ENCODE measurements at places on chromosomes 7 and 10.

- peak; percentile 55 for DNase-seq
These were observed 43.7 kb downstream of the CPVL start for GRCh38 chr7:29102558-29103151.

DNA sequence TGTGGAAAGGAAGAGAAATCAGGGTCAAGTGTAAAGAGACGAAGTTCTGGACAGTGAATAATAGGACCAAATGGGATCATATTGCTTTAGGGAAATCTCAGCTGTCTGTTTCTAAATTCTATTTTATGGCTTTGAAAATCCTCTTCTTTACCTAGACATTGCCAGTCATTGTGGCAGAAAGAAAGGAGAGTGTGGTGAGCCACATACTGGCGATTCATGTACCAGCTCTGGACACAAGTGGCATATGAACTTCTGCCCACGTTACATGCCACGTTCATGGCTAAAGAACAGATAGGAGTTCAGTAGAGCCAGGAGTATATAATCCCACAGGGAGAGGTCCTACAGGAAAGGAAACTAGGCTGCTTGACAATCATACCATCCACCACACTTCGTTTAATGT, 28.0 kb downstream of the STARD3NL start:
- DNase-seq = no peak

- no peak for DNase-seq
These were observed 5.7 kb downstream of the ANKRD1 start for GRCh38 chr10:90914992-90915765.

- peak; percentile 13 for DNase-seq
These were observed 874 bp upstream of the BAMBI start for GRCh38 chr10:28676326-28676967.

DNA sequence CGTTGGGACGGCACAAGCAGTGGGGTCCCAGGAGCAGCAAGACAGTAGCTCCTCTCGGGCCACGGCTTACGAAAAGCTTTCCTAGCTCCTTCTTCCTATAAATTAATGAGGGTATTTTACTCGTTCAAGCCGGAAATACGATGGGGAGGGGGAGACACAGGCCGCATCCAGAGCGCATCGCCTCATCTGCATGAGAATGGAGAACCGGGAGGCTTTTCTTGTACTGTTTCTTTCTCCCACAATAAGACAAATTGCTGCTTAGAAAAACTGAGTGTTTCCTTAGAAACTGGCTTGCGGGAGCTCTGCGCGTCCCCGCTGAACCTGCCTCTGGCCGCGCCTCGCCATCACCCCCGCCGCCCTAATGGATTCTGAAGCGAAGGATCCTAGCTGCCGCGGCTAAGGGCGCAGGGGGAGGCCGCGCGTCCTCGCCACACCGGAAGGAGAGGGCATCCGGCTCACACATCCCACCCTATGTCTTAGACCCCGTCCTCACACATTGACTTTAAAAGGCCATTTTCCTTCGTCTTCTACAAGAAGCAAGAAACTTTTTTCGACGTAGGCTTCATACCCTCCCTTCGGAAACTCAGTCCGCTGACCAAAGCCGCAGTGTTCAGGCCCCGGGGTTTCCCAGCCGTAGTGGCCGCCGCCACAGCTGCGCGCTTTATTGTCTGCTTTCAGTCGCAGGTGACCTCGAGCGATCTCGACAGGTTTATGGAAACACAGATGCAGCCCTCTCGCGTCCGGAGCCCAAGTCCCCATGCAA, 8.8 kb downstream of the NXPH1 start:
- no peak for DNase-seq

GRCh38 chr7:98119256-98119918, 12.7 kb downstream of the LMTK2 start:
- no peak for DNase-seq

DNA sequence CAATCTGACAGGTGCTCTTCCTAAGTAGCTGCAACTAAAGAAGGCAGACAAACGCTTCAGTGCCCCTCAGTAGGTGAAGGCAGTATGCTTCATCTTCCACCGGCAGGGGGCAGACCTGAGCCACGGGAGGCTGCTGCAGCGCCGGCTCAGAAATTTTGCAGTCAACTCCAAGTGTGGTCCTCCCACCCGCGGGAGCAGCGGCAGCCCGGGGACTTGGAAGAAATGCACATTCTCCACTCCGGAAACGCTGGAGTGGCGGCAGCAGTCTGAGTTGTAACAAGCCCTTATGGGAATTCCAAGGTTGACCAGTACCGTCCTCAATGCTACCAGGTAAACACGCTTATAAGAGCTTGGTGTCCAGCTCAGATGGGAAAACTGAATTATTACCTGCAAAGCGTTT, 3.4 kb downstream of the IGFBP3 start:
- DNase-seq = peak; percentile 76

DNA sequence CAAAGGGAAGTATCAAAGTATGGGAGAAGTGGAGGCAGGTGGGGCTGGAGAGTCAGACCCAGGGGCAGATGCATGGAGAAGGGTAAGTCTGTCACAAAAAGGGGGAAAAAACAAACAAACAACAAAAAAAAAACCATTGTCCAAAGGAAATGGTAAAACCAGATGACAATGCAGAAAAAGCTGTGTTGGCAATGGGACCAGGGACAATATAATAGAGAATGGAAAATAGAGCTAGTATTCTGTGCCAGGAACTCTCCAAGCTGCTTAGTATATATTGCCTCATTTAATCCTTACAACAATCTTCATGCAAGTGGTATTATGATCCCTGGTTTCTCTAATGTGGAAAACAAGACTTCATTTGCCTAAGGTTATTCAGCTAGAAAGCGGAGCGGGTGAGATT, 13.1 kb upstream of the KDM7A start:
- no peak for DNase-seq

GRCh38 chr7:36995776-36996175, 271.5 kb upstream of the AOAH start:
- no peak for DNase-seq

GRCh38 chr7:136070736-136071505, 93.8 kb upstream of the MTPN start:
- no peak for DNase-seq

GRCh38 chr10:102660888-102661657, 16.8 kb downstream of the TRIM8 start:
- DNase-seq = peak; percentile 58

DNA sequence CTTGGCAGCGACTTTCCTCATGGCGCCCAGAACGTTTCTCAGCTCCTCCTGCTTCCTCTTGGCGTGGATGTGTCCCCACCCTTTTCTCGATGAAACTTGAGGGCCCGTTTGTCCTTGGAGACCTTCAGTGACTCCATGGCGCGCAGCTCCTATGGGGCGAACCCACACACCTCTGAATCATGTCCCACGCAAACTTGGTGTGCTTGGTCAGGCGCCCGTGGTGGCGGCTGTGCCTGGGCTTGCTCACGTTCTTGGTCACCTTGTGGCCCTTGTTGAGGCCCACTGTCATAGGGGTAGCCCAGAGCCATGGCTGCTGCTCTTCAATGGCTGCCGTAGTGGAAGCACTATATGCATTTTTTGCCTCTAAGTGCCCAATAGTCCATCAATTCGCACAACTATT, 117.5 kb upstream of the FOXP2 start:
- DNase-seq = no peak

GRCh38 chr7:70392256-70392876, 739.6 kb upstream of the GALNT17 start:
- no peak for DNase-seq

DNA sequence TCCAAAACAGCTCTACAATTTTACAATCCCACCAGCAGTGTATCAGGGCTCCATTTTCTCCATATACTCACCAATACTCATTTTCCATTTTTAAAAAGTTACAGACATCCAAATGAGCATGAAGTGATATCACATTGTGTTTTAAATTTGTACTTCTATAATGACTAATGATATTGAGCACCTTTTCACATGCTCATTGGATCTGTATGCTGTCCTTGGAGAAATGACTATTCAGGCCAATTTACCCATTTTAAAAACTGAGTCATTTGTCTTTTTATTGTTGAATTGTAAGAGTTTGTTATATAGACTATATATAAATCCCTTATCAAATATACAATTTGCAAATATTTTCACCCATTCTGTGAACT, 162.0 kb downstream of the MAGI2 start:
- DNase-seq = no peak

DNA sequence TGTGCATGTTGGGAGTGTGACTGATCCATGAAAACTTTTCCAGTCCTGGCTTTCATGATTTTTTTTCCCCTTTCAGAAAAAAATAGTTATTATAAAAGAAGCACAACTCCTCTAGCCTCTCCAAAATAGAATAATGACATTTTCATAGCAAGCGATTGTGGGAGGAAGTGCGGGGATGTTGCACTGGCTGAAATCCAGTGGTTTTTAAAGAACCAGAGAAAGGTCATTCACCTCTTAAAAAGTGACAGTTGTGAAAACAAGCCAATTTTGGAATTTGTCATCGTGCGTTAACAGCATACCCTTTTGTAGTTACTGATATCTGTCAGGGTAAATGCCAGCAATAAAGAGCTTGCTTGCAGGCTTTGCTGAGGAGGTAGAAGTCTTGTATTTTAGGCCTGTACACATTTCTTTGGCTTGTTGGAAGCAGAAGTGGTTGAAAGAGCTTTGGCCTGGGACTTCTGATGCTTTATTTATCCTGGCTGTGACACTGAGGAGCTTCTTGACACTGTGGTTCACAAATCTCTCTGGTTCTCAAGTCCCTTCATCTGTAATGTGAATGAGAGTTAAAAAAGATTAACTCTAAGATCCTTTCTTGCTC, 545.9 kb downstream of the REEP3 start:
- no peak for DNase-seq

GRCh38 chr10:99610221-99610620, 10.0 kb downstream of the SLC25A28 start:
- DNase-seq = no peak

DNA sequence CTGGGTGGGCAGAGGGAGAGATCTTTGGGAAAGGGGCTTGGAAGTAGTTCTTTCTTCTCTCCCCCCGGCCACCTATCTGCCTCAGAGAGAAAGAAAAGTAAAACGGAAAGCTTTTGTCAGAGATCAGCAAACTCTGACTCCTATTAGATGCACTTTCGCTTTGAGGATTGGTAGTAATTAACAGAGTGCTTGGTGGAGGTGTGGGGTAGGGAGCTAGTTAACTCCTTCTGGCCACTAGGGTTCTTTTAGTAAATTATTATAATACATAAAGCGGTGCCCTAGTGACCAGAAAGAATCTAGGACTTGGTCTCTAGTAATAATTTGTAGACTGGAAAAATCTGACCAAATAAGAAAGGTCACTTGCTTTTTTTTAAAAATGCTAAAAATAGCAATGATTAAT, 54.6 kb downstream of the CPVL start:
- DNase-seq = no peak

GRCh38 chr7:24821045-24821753, 63.9 kb upstream of the GSDME start:
- DNase-seq = peak; percentile 76

- no peak for DNase-seq
These were observed 464.4 kb downstream of the TCERG1L start for GRCh38 chr10:130847170-130847569.

- no peak for DNase-seq
These were observed 258.0 kb downstream of the XPNPEP1 start for GRCh38 chr10:109665321-109665720.

- no peak for DNase-seq
These were observed 282.6 kb downstream of the CAMK1D start for GRCh38 chr10:12631787-12632562.

DNA sequence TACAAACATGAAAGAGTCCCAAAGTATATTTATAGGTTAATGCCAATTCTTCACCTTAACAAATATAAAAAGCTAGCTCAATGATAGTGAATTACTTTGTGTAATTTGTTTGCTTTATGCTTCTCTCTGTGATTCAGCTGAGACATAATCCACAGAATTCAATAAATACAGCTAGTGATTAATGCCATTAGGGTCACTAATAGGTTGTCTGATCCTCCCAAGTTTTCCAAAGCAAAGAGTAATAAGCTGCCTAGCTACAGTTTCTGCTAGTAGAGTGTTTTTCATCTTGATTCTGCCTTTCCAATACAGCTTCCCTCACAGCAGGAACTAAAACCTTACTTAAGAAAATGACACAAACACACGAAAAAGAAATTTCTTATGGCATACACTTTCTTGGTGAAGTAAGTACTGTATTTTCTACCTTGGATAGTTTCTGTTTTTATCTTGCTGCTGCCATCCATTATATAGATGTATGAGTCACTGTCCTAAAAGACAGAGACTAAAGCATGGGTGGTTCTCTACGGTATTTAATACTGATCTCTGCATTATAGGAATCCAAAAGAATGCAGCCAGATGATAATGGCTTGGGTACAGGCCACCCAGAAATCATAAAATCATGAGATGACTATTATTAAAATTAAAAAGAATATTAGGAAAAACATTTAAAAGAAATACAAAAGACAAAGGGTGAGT, 170.0 kb downstream of the TPK1 start:
- DNase-seq = no peak

DNA sequence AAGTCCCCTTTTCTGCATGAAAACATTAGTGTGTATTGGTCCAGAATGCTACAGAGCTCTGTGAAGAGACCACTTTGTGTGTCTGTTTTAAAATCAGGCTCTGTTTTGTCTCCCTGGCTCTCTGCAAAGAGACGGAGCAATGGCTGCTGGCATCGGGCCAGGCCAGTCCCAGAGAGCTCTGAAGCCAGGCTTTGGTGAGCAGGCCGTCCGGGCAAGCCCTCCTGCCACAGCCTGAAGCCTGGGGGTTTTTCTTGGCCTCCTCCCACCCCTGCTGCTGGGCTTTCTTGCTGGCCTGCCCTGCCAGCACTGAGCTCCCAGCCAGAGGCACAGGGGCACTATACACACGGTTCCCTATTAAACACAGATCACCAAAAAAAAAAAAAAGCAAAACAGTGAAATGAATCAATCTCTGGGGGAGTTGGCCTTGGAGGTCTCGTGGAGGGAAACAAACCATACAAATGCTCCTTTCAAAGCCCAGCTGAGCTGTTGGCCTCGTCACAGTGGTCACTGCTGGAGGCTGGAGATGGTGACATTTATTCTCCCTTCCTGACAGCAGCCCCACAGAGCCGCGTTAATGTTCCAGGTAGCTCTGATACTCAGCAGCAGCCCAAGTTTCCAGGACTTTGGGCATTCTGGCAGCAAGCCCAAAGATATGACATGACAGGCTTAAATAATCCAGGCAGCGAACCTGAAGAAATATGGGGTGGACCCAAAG, 237.2 kb downstream of the TCF7L2 start:
- peak; percentile 23 for DNase-seq

- no peak for DNase-seq
These were observed 3.3 kb upstream of the UBE2H start for GRCh38 chr7:129955993-129956543.

- no peak for DNase-seq
These were observed at the start of gene CYP2E1 for GRCh38 chr10:133526957-133527588. TSS of gene CYP2E1 (plus strand) at chr10:133527363. CDS start at chr10:133527396, 33 bp downstream.

GRCh38 chr7:97772045-97772901, 40.4 kb downstream of the TAC1 start:
- peak; percentile 10 for DNase-seq

Data from mucosa of gallbladder (tissue), 1 donor.